Astrocyte of the hippocampus (primary cell): ENCODE measurements at places on chromosomes 4 and X.

- DNase-seq, result no peak
These were observed 301.0 kb downstream of the KCTD8 start for GRCh38 chr4:44147571-44148075.

GRCh38 chrX:37910186-37910585, 62.8 kb upstream of the DYNLT3 start:
- DNase-seq, result no peak

DNA sequence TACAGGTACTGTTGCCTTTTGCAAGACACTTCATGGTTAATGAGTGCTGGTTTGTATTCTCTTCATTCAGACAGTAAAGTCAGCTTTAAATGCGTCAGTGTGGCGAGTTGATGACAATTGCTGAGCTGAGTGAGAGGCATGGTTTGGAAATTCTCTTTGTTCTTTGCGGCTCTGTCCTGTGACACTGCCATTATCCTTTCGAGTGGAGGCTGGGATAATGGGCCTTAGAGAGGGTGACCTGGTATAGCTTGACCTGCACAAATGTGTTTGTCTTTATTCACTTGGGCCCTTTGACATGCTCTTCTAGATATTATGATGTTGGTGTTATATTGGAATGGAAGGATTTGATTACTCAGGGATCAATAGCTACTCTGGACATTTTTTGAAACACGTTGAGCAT, 208.5 kb upstream of the FAT1 start:
- peak; percentile 28 for DNase-seq

DNA sequence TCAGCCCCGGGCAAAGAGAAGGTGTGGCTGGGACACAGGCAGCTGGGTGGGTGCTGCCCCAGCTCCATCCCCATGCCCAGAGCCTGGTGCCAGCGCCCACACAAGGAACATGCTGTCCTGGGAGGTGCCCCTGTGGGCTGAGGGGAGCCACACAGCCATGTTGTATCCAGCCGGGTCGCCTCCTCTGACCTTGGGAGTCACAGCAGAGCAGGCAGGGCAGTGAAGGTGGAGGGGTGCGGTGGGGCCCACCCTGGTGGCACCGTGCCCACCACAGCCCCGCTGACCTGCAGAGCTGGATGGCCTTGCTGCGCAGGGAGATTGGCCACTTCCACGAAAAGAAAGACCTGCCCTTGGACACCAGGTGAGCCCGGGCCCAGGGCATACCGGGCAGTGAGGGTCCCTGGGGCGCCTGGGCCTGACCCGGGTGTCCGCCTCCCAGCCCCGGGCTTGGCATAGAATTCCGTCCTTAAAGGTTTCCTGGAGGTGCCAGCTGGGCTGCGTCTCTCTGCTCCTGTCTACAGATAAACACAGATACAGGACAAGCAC, 18.7 kb upstream of the ADD1 start:
- no peak for DNase-seq

DNA sequence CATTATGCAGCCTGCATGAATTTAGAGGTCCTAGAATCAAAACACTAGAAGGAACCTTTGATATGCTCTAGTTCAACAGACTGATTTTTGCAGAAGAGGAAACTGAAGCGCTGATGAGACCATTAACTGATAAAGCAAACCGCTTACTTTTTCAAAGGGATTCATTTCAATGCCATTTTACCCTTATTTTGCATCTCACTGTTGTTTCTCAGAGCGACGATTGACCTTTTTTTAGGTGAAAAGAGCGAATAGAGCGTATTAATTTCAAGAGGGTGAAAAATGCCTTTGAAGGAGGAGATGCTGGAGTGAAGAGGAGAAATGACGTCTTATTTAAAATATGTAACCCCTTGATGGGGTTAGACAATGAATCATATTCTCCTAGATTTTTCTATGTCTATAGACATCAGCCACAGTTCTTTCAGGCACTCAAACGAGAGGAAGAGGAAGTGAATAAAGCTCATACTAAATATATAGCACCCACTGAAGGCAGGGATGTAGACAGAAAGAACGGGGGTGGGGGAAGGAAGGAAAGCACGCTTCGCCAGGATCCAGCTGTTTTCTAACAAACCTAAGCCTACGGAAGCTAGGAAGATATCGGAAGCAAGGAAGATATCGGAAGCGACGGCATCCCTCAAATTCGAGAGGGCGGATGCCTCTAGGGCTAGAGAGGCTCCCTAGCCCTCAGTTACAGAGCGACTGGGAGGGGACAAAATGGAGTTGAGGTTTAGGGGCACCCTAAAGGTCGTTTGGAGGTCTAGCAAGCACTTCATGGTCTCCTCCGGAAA, 848 bp downstream of the ACSL4 start:
- DNase-seq, result peak; percentile 36

DNA sequence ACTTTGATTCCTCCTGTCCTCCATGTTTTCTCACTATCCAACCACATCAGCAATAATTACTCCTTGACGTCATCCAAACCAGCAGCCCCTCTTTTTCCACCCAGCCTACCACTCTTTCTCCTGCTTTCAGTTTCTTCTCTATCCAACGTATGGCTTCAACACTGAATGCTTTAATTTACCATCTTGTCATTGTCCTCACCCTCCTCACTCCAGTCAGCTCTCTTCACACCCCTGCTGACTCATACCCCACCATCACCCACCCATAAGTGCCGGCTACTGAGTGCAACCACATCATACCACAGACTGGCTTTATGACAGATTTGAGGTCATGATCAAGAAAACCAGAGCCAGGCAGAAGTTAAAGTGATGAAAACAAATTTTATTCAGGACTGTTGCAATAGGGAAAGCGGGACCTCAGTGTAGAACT, 9.8 kb upstream of the ANXA5 start:
- peak; percentile 84 for DNase-seq

GRCh38 chr4:6474705-6475457, 2.5 kb upstream of the PPP2R2C start:
- DNase-seq, result no peak

- DNase-seq, result no peak
These were observed 58.5 kb downstream of the ARHGAP10 start for GRCh38 chr4:147790412-147790811.

DNA sequence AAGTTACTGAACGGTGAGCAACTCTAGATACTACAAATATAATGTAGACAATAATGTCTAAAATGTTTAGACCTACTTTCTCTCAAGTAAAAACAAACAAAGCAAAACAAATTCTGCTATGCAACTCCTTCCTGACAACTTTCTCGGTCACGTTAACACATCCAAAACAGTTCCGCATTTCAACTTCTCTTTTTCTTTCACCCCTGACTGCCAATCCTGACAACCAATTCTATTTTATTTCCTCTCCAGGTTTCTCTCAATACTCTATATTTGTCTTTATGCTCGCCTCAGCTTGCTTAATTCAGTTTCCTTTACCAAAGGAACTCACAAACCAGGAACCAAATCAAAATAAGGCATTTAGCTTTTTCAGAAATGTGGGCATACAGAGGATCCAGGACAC, 513.0 kb downstream of the FSTL5 start:
- DNase-seq, result no peak

DNA sequence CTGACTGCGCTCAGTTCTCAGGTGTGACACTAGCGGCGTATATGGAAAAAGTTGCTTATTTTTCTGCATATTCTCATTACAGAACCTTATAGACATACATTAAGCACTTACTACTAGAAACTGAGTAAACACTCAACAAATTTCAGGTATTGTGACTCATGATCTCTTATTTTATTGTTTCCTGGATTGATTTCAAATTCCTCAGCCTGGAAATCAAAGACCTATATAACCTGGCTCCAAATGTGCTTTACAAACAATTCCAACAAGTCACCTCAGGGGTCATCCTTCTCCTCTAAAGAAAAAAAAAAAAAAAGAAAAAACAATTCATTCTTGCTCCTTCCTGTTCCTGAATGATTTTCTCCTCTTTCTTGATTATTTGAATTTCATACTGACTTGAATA, 152.3 kb downstream of the ADAM29 start:
- no peak for DNase-seq

- no peak for DNase-seq
These were observed 243.4 kb downstream of the ARHGAP10 start for GRCh38 chr4:147975325-147975724.

GRCh38 chrX:135981010-135981409, 4.2 kb upstream of the SLC9A6 start:
- no peak for DNase-seq

DNA sequence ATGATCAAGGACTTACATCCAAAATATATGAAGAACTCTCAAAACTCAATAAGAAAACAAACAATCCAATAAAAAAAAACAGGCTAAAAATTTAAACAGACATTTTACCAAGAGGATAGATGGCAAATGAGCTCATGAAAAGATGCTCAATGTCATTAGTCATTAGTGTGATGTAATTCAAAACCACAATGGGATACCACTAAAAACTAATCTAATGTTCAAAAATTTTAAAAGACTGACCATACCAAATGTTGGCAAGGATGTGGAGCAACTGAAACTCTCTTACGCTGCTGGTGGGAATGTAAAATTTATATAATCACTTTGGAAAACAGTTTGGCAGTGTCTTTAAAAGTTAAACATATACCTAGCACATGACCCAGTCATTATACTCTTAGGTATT, 43.7 kb downstream of the RPS6KA6 start:
- DNase-seq, result no peak

GRCh38 chr4:153326513-153326912, 18.0 kb upstream of the MND1 start:
- peak; percentile 58 for DNase-seq

DNA sequence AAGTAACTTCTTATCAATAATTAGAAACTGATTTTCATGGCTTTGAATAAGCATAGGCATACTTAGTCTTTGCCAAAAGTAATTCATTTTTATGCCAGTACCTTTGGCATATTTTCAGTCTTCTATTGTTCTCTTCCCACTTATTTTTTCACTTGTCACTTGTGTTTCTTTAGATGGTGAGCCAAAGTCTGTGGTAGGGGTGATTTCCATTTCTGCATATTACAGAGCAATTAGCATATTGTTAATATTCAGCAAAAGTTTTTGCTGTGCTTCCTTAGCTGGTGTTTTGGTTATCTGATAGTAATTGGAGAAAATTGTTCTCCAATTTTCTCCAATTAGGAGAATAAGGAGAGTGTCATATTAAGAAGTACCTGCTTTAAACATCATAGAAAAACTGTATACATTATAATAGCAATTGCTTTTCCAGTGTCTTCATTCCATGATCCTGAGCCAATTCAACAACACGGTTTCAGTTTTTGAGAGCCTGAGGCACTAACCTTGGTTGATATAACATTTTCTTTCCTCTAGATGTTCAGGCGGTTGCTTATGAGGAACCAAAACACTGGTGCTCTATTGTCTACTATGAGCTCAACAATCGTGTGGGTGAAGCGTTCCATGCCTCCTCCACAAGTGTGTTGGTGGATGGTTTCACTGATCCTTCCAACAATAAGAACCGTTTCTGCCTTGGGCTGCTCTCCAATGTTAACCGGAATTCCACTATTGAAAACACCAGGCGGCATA, 64.7 kb downstream of the SMAD1 start:
- peak; percentile 71 for DNase-seq

GRCh38 chr4:183430317-183430993, 14.0 kb upstream of the CDKN2AIP start:
- no peak for DNase-seq

- no peak for DNase-seq
These were observed 395.7 kb downstream of the TRIML1 start for GRCh38 chr4:188534917-188535316.

DNA sequence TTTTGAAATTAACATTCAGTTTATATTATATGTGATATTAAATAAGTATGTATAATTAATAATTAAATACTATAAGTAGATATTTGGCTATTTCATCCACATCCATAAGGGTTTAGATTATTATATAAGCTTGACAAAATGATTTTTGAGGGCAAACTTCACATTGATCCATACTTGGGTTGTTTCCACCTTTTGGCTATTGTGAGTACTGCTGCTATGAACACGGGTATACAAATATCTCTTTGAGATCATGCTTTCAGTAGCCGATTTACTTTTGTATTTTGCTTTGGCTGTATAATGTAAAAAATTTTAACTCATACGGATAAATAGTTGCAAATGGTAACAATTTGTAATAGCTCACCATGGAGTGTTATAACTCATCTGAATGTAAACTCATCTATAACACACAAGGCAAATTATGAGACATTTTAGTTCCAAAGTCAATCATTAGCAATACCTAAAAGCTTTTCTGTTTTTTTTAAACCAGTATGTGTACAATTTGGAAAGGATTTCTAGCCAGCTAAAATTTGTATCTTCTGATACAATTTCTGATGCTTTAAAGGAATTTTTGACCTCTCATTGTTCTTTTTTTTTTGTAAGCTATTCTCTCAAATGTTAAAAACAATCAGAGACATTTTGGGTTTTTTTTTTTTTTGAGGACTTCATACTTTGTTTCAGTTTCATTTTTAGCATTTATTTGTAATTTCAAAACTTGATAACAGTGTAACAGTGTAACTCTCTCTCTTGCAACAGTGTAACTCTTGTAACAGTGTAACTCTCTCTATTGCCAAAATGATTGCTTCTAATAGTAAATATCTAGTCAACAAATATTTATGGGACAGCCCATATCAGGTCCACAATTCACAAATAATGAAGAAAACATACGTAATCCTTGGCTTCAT, 51.8 kb upstream of the ARX start:
- DNase-seq, result no peak

GRCh38 chr4:108738003-108738706, 24.7 kb downstream of the ETNPPL start:
- peak; percentile 15 for DNase-seq

DNA sequence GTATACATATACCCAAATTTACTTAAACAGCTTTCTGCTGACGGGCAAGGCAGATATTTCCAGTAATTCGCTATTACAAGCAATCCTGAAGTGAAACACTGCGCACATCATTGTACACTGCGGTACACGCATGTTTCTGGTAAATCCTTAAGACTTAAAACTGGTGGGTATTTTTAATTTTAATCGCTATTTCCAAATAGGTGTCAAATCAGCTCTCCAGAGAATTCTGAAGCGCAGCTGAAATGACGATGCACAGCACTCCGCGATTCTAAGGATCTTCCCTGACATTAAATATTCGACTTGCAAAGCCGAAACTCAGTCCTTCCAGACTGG, 361 bp downstream of the TMEM128 start:
- no peak for DNase-seq

DNA sequence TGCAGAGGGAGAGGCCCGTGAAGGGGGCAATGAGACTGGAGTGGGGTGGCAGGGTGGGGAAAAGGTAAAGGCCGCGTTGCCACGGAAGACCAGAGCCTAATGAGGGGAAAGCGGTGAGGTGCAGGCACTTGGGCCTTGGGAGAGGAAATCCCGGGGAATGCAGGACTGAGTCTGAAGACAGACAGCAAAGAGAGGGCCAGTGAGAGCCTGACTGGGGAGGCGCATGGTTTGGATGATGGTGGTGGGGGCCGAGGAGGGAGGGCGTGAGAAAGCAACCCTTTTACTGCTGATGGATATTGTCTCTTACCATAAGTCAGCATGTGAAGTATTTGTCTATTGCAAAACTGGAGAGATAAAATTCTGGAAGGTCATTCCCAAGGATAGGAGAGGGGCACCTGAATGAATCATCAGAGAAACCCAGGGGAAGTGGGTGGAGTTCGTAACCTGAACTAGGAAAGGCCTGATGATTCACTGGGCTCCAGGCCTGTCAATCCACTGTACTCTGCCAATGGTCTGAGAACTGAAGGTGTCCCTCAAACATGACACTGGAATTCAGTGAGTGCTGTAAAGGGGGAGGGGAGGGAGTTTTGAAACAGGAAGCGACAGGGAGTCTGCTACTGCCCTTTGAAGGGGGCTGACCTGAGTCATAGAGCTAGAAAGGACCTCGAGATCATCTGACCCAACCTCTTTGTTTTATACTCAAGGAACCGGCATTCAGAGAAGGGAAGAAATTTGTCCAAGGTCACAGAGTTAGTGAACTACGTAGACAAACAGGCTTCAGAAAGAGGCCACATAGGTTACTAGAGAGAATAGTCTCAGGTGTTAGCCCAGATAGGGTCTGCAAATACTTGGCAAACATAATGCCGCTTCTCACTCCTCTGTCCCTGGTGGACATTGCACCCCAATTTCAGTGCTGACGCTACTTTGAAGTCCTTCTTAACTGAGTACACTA, 52.2 kb downstream of the NALF2 start:
- peak; percentile 8 for DNase-seq
